ENCODE measurements at places on chromosomes 5 and 9.

DNA sequence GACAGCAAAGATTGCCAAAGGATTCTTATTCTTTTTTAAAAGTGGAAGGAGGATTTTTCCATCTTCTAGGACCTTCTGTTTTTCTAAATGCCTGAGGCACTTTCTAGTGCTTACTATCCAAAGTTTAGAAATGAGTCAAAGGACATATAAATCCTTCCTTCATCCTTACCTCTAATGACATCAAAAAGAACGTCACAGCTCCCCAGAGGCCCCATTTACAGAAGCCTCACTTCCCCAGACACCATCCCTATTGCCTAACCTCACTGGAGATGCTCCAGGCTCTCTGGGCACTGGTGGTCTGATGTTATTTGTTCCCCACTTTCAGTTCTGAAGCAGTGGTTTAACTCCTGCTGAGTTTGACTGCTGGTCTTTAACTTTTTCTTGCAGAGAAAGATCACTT lies 504.3 kb downstream of the AGTPBP1 start:
- no peaks in the 10 kb centered on the region for H3K27me3 ChIP-seq
- H3K36me3 ChIP-seq, result no peaks in the 10 kb centered on the region
- H3K27ac ChIP-seq, result no peak overlapping the region
- no peak overlapping the region for H3K4me3 ChIP-seq

GRCh38 chr5:142466195-142466971 lies 141.6 kb upstream of the SPRY4 start:
- no peak overlapping the region for H3K27ac ChIP-seq
- no peaks in the 10 kb centered on the region for H3K27me3 ChIP-seq
- H3K4me3 ChIP-seq, result no peak overlapping the region
- H3K4me1 ChIP-seq, result no peaks in the 10 kb centered on the region
- no peaks in the 10 kb centered on the region for H3K36me3 ChIP-seq

DNA sequence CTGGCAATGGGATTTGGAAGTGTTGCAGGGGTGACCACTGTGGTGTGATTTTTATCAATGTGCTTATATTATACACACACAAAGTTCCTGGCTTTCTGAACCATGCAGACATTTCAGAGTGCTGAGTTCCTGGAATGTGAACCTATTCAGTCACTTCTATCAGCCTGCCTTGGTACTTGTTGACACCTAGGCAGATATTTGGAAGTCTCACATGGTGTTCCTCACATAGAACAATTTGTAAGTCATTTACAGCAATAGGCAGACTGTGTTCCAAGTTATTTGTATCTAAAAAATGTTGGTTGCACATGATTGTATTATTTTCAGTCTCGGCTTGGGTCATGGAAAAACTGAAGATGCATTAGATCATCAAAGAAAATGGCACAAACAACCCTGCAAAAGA lies 182.2 kb downstream of the SREK1 start:
- no peaks in the 10 kb centered on the region for H3K4me1 ChIP-seq
- H3K27me3 ChIP-seq, result no peaks in the 10 kb centered on the region
- H3K36me3 ChIP-seq, result no peaks in the 10 kb centered on the region

GRCh38 chr5:113044776-113045465 lies 68.3 kb downstream of the DCP2 start:
- H3K4me1 ChIP-seq, result no peaks in the 10 kb centered on the region
- no peak for DNase-seq
- H3K36me3 ChIP-seq, result peaks cover 11% of the 10 kb centered on the region
- no peak overlapping the region for H3K27ac ChIP-seq

GRCh38 chr9:8400378-8400777 lies 600.8 kb upstream of the DMAC1 start:
- no peak overlapping the region for H3K27ac ChIP-seq
- no peaks in the 10 kb centered on the region for H3K4me1 ChIP-seq
- H3K4me3 ChIP-seq, result no peak overlapping the region
- no peak for DNase-seq
- H3K36me3 ChIP-seq, result no peaks in the 10 kb centered on the region

- no peak for DNase-seq
- no peak overlapping the region for H3K27ac ChIP-seq
- H3K36me3 ChIP-seq, result no peaks in the 10 kb centered on the region
- no peaks in the 10 kb centered on the region for H3K4me1 ChIP-seq
- H3K4me3 ChIP-seq, result no peak overlapping the region
These were observed 125.2 kb downstream of the FSTL4 start for GRCh38 chr5:133487093-133487492.

Measured in ascending aorta (tissue), 2 donors.